Astrocyte of the cerebellum (primary cell): ENCODE measurements at places on chromosomes 13 and 19.

- no peak for DNase-seq
These were observed 17.4 kb downstream of the CHST8 start for GRCh38 chr19:33639035-33639681.

DNA sequence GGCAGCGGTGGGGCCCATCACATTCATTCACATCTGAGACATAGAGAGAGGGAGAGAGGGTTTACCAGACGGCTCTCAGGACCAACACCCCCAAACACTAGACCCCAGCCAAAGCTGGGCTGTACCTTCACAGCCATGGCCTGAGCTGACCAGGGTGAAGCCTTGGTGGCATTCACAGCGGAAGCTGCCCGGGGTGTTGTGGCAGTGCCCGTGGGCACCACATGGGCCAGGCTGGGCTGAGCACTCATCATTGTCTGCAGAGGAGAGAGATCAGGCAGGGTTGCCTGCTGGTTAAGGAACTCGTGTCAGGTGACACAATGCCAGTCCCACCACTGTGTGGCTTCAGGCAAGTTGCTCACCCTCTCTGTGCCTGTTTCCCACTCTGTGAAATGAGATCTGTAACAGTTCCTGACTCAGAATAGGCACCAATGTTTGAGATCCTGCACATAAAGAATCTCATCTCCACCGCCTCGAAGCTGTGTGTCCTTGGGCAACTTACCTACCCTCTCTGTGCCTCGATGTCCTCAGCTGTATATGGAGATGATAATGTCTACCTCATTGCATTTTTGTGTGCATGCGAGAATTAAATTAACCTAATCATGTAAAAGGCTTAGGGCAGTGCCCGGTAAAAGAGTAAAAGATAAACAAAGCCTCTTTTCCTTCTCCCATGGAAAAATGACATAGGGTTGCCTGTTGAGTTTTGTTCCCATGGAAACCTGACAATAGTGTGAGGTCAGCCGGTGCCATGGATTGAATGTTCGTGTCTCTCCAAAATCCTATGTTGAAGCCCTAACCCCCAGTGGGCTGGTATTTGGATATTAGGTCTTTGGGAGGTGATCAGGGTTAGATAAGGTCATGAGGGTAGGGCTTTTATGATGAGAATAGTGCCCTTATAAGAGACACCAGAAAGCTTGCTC lies 22.9 kb downstream of the CCL25 start:
- DNase-seq = no peak

DNA sequence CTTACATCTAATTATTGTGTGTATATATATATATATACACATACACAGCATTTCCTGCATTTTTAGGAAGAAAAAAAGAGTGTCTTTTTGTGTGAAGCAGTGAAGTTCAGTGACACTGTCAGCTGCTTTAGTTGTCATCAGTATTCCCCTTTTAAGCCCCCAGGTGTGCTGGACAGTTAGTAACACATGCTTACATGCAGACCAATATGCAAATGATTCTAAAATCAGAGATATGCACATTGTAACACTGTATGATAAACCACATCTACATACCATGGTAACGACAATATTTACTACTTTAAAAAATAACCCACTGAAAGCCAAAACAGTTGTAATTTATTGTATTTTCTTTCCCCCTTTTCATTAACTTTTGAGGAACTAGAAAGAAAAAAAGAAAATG lies 16.8 kb downstream of the LHFPL6 start:
- DNase-seq = no peak

DNA sequence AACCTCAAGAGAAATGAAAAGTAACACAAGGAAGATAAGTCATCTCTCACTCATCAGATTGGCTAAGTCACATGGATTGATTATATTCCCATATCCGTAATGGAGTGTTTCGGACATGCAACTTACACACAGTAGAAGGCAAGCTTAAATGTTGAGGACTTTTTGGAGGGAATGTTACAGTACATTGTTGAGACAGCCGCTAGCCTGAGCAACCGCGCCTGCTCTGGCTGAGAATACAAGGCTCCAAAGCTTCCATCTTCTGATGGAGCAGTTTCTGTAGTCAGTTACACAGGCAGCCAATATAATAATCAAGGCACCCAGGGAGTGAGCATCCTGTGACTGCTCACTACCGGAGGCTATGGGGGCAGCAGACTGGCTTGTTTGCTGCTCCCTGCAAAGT lies 1.0 kb upstream of the CRYL1 start:
- DNase-seq = no peak

- no peak for DNase-seq
These were observed 112.8 kb downstream of the TDRD3 start for GRCh38 chr13:60509601-60510386.

DNA sequence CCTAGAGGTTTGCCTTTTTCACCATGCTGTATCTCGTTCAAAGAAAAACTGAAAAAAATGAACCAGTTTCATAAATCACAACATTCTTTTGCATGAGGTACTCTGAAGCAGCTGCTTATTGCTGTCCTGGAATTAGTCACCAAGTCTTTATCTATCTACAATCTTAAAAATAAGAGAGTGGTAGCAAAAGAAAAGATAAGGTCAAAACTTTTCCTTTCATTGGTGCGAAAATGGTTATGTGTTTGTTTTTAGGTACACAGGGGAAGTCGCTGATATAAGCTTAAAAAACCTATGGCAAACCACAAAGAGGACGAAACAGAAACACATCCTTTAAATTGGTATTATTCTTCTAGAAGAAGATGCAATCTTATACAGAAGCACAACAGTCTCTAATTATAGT lies 20.7 kb downstream of the OBI1 start:
- DNase-seq = no peak

DNA sequence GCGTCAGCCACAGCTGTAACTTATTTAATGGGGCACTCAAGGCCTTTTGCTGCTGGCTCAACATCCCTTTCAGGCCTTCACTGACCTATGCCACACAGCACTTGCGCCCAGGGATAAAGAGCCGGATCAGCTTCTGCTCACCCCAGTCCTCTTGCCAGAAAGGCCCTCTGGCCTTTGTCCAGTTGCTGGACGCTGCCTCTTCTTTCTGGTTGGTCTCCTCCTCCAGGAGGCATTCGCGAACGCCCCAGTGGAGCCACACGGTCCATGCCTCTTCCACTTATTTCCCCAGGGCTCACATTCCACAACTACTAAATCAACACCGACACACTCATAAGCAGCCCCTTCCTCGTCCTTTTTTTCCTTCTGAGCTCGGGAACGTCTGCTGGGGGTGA lies 3.7 kb upstream of the ZNF329 start:
- DNase-seq = no peak

- DNase-seq = no peak
These were observed 2.8 kb downstream of the ADGRL1 start for GRCh38 chr19:14203177-14203576.

DNA sequence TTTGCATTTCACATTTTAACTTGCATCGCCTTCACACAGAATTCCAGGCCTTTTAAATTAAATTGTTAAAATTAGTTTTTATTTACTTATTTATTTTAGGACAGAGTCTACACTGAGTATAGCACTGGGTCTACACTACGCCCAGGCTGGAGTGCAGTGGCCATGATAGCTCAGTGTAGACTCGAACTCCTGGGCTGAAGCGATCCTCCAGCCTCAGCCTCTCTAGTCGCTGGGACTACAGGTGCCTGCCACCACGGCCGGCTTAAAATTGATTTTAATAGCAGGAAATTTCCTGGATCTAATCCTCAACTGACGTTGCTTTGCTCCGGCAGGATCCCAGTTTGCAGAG lies 301 bp upstream of the ZNF610 start:
- DNase-seq = no peak

GRCh38 chr13:28408863-28409262 lies 86.1 kb downstream of the FLT1 start:
- DNase-seq = no peak

- no peak for DNase-seq
These were observed 17.1 kb downstream of the C19orf47 start for GRCh38 chr19:40331052-40331451.

DNA sequence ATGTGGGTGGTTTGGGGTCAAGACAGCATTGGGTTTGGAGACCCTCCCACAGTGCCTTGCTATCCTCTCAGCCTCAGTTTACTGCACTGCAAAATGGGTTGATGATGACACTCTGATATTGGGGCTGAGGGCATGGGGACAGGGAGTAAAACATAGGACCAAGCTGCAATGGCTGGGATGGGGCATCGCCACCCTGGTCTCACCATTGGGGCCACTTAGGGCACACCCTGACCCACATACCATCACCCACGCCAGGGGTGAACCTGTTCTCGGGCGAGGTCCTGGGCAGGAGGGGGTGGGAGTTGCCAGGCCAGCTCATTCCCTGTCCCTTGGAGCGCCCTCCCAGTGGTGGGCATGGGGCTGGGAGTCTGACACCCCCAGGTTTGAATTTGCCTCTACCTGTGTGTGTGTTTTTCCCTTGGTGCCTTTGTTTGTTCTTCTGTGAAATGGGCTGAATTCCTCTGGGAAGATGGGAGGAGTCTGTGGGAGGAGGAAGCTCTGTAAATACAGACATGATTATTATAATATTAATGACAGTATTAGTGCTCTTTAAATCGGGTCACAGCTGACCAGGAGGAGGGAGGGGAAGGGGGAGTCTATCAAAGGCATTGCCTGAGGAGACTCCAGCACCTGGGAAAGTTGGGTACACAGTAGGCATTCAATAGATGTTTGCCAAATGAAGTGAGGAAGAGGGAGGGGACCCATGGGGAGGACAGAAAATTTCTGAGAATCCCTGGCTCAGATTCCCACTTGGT lies 2.2 kb upstream of the FCHO1 start:
- no peak for DNase-seq

- DNase-seq = no peak
These were observed 3.8 kb downstream of the PDE4A start for GRCh38 chr19:10424011-10424637.

- DNase-seq = peak; percentile 53
These were observed 27.1 kb upstream of the MTUS2 start for GRCh38 chr13:28792992-28793391.

DNA sequence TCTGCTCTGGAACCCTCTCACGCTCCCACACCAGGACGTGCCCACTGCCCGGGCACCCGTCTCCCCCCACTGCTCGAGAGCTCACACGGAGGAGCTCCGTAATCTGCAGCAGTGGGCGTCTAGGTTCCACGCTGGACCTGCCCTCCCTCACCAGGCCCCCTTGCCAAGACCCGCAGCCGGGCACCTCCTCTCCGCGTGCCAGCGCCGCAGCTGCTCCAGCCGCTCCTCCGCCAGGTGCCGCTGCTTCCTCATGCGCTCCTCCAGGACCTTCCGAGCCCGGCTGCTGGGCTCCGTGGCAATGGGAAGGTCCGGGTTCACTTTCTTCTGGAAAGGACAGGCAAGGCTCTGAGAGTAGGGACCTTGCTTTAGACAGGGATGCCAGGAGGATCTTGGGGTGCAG lies 35.0 kb upstream of the MATK start:
- DNase-seq = no peak

- DNase-seq = no peak
These were observed 24.1 kb downstream of the DCAF15 start for GRCh38 chr19:13976446-13976845.

DNA sequence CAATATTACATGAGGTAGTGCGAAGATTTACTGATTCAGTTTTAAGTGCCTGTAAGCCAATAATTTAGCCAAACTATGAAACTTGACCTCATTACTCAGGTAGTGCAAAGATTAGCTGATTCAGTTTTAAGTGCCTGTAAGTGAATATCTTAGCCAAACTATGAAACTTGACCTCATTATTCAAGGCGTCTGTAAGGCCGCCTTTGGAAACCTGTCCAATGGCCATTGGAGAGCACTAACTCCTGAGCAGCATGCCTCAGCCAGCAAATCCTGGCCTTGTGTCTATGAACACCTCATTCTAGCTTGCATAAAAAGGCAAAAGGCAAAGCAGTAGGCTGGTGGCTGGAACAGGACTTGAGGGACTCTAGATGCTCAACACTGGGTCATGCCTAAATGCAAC lies 127.0 kb upstream of the GPR12 start:
- DNase-seq = no peak

GRCh38 chr19:50969413-50969760 lies at the start of gene KLK6:
Gene KLK6 (minus strand): TSS chr19:50969591. CDS start chr19:50968104, 1,487 bp downstream.
- DNase-seq = no peak
